ENCODE measurements at places on chromosomes 12 and 14.
A peak's percentile ranks its signal among the peaks of the same experiment; 100 is the strongest.

DNA sequence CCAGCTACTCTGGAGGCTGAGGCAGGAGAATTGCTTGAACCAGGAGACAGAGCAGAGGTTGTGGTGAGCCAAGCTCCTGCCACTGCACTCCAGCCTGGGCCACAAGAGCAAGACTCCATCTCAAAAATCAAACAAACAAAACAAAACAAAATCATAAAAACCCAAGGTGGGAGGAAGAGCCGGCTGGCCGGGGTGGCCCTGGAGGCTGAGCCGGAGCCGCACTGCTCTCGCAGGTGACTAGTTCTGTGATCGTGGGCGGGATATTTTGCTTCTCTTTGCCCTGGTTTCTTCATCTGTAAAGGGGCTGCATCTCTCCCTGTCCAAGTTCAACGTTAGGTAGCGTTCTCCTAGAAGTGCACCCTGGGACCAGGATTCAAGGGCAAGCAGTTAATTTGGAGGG lies 73.4 kb downstream of the KIF26A start:
- DNase-seq = no peak

DNA sequence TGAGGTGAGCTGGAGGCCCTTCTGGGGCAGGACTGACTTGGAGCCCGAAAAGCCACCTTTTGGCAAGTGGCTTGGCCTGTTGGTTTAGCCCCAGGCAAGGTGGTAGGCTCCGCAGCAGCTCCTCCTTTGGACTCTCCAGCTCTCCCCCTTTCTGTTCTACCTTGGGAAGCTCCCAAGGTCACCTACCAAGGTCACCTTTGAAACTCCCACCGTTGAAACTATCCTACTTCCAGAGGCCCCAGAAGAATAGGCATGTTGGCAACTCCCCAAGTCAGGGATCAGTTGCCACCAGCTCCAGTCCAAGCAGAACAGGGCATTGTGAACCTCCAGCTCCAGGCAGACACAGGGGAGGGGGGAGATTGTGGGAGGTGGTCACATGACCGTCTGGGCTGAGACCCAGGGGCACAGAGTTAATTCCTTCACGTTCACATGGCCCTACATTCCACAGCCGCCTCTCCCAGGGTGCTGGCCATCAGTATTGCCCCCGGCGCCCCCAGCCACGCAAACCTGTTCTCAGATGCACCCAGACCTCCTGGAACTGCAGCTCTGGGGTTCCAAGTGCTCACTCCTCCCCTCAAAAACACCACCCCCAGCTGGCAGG lies 14.4 kb downstream of the IRF2BPL start:
- no peak for DNase-seq

DNA sequence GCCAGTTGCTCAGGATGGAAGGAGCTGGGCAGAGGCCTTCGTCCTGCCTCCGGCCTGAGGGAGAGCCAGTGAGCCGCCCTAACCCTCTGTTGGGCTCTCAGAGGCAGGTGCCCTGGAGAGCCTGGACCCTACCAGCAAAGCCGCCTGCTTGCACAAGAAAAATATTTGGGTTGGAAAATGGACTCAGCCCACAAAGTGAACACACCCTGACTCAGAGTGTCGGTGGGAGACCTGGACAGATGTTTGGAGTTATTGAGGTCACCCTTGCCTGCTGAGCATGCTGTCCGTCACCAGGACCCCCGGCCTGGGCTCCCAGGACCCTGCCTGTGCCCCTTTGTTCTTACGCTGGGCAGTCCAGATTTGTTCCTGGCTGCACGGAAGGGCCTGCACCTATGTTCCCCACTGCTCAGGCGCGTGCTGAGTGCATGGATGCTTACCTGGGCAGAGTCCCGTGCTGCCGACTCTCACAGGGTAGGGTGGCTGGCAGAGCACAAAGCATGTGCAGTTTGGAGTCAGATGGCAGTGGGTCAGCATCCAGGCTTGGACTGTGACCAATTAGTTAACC lies 22.4 kb downstream of the FAM181A start:
- DNase-seq = no peak

- DNase-seq = no peak
These were observed 28.6 kb downstream of the USP44 start for GRCh38 chr12:95522692-95523091.

DNA sequence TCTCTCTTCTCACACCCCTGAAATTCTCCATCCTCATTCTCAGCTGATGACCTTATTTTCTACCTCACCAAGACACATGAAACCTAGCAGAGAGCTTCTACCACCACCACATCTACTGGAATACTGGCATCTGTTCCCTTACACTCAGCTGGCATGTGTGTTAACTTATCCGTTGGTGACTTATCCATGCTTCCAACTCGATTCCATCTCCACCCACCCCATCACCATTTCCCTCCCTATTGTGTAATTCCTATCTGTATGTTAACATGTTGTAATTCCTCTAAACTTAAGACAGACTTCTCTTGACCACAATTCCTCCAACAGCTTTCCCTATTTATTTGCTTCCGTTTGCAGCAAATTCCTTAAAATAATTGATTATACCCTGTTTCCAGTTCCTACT lies 15.4 kb downstream of the C1S start:
- DNase-seq = no peak

GRCh38 chr14:87152693-87153092 lies 840.3 kb downstream of the GALC start:
- no peak for DNase-seq

DNA sequence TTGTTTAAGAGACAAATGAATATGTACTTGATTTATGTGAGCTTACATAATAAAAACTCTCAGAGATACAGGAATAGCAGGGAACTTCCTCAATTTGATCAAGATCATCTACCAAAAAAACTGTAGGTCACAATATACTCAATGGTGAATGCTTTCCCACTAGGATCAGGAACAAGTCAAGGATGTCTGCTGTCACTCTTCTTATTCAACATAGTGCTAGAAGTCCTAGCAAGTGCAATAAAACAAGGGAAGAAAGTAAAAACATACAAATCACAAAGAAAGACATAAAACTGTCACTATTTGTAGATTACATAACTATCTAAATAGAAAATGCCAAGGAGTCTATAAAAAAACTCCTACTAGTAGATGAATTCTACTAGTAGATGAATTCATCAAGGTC lies 41.9 kb upstream of the PAWR start:
- no peak for DNase-seq

DNA sequence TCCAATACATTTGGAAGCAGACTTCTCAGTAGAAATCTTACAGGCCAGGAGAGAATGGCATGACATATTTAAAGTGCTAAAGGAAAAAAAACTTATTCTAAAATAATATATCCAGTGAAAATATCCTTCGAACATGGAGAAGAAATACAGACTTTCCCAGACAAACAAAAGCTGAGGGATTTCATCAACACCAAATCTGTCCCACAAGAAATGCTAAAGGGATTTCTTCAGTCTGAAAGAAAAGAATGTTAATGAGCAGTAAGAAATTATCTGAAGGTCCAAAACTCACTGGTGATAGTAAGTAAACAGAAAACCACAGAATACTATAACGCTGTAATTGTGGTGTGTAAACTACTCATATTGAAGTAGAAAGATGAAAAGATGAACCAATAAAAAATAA lies 103.9 kb downstream of the INSM2 start:
- no peak for DNase-seq

GRCh38 chr14:105817971-105818711 lies 291.8 kb downstream of the TMEM121 start:
- no peak for DNase-seq

DNA sequence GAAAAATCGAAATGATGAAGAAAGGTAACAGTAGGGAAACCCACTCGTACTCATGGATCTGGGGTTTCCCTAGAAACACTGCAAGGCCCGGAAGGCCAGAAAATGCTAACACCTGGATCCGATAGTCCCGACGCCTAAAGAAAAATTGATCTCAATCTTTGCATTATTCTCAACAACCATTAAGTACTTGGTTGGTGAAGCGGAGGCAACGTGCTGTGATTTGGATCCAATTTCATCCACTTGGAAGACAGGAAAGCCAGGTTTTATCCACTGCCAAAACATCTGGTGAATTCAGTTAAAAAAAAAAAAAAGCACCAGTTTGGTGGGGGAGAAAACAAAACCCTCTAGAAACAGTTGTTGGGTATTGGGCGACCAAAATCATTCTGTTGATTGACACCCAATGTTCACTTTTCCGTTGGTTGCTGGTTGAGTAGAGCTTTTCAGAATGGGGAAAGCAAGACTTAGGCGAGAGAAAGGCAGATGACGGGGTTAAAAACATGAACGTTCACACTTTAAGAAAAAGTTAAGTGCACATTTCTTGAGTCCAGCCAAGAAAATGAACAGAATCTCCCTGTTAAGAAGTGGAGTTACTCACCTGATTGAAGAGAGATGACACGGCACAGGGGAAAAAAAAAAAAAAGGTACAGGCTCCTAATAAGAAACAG lies 41.9 kb upstream of the MED13L start:
- DNase-seq = no peak

DNA sequence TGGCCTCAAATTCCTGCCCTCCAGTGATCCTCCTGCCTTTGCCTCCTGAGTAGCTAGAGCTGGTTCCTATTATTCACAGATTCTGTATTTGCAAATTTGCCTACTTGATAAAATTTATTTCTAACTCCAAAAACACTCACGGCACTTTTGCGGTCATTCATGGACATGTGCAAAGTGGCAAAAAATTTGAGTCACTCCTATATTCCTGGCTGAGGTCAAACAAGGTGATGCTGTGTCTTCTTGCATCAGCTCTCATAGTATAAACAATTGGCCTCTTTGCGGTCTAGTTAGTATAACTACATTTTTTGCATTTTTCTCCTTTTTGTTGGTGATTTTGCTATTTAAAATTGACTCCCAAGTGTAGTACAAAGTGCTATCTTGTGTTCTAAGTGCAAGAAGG lies 24.7 kb downstream of the ATF1 start:
- no peak for DNase-seq

DNA sequence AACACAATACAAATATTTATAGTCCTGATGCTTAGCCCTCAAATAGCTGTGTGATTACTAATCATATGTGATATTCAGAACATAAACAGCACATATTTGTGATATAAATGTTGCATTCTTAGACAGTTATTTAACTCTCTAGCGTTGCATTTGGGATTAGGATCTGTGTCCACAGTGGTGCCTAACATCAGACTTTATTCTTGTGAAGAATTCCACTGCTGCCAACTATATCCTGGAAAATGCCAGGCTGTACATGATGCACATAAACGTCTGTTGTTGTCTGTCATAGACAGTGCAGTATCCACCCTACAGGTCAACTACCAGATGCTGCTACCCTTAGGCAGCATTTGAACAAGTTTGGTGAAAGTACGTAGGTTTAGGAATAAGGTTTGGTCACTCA lies 39.0 kb downstream of the SLC38A4 start:
- DNase-seq = no peak

GRCh38 chr14:37673439-37673838 lies 78.0 kb downstream of the TTC6 start:
- no peak for DNase-seq

GRCh38 chr12:14868916-14869506 lies 16.6 kb downstream of the MGP start:
- DNase-seq = no peak

GRCh38 chr12:90090929-90091651 lies 382.5 kb upstream of the ATP2B1 start:
- peak; percentile 19 for DNase-seq

- DNase-seq = no peak
These were observed 129.1 kb downstream of the PTPRB start for GRCh38 chr12:70508178-70508577.

DNA sequence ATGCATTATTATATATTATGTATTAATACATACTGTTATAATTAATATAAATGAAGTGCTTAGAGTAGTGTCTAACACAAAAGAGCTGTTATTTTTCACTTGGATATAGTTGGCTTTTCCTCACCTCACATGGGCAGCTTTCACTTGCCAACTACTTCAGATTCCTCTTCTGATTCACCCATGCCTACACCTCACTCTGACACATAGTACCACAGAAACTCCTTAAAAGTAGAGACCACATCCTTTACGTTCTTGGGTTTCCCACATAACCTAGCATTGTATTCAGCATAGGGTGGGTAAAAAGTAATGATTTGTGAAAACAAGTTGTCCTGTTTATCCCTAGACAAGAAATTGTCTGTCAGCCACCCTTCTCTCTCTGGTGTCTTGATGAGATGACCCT lies 61.0 kb downstream of the DIO2 start:
- no peak for DNase-seq

GRCh38 chr12:95336387-95337067 lies 118.9 kb downstream of the VEZT start:
- no peak for DNase-seq

DNA sequence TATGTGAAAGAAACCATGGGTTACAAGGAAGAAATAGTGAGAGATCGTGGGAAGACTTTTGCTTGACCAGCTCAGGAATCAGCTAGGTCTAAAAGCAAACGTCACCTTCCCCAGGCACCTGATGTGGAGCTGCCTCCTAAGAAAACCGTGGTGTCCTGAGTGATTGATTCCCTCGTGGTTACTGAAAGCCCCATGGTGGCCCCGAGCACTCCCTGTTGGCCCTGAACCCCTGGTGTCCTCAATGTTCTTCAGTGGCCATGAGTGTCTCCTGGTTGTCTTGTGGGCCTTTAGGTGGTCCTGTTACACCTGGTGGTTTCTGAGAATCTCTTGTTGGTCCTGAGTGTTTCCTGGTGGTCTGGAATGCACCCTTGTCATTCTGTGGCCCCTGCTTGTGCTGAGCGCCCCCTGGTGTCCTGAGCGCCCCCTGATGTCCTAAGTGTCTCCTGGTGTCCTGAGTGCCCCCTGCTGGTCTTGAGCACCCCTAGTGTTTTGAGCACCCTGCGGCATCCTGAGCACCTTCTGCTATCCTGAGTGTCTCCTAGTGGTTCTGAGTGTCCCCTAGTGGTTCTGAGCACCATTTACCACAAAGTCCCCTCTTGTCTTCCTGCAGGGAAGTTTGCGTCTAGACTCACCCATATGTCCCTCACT lies 518.7 kb downstream of the TMEM121 start:
- peak; percentile 89 for DNase-seq

DNA sequence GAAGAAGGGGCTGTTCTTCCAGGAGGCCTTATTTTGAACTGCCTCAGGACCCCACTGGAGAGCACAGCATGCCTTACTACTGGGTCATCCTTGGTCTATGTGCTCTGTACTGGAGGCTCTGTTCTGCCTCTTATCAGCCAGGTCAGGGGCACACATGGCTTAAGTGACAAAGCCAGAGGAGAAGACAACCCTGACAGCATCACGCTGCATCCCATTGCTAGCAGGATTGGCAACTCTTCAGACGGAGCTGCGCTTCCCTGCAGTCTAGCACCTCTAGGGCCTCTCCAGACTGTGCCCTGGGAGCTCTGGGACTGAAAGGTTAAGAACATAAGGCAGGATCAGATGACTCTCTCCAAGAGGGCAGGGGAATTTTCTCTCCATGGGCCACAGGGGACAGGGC lies 17.3 kb upstream of the TIGAR start:
- DNase-seq = no peak

DNA sequence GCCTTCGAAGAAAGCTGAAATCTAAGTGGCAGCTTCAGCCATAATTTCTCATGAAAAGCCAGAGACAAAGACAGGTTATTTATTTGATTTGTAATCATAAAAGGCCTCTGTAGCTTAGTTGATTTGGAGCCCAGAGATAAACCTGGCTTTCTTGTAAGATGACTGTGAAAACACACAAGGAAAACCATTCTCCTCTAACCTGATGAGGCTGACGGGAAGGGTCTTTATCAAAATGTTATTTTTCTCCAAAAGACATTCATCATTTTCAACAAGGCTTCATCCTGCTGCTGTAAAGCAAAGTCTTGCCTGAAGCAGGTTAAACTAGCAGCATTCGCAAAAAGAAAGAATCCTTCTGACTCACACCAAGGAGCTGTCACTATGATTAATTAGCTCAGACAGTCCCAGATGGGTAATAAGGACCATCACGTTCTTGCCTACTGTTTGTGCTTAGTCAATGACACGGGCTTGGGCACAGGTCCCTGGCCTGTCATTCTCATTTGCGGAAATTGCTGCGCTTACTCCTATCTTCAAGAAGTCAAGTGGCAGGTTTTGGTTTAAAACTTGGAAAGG lies 286.6 kb downstream of the C12orf75 start:
- DNase-seq = no peak

All from stimulated activated CD4-positive, alpha-beta T cell treated with anti-CD3 and anti-CD28 coated beads, Interleukin-1b, Interleukin-23, amount 100 ng/mL, for 48 hours (primary cell).